Cerebellum (tissue), 4 donors: ENCODE measurements at places on chromosomes 7 and 10. TPM values are rescaled to one million over a fixed set of nuclear protein-coding genes. Genes with fewer than 3 reads are reported as not detected.
A peak's percentile ranks its signal among the peaks of the same experiment; 100 is the strongest.

ASB10 gene
- not detected for total RNA-seq

GRCh38 chr10:5961405-5962100, 15.8 kb downstream of the IL15RA start:
- no peak for DNase-seq

- DNase-seq: no peak
Measured at GRCh38 chr7:19749658-19750057, 23.8 kb downstream of the TMEM196 start.

- no peak for DNase-seq
Measured at GRCh38 chr10:120460186-120460585, 3.2 kb downstream of the PLPP4 start.

DNA sequence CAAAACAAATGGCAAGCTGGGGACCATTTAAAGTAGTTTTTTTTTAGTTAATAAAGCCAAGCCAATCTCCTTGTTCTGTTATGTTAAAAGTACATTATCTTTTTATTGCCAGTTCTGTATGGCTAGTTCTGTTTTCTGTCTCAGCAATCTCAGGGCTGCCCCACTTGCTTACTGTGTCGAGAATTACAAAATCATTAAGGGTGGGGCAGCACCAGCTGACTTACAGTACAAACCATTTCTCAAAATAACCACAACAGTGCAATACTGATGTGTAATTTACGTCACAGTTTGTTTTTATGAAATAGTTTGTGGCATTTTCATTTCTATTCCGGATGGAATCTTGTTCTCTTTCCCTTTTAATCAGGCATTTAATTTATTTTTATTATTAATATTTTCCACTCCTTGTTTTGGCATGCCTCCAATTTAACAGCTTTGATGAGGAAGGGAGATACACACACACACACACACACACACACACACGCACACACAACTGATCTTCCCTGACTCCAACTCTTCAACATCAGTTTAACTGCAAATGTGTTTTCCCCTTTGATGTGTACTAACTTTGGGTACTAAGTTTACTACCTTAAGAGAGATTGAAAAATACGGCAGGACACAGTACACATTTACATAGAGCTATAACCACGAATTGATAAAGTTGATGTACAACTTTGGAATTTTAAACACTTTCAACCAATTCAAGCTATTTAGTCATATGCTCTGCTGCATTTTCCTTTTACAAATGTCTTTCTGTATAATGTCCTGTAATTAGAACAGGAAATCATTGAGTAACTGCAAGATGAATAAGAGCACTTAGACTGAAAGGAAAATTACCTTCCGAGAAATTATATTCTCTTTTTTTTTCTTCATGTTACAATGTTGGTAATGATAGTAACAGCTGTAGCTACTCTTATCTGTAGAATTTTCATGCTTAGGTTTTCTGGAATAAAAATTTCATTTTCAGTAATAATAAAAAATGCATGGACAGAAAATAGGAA, 91.5 kb downstream of the ARID5B start:
- DNase-seq: no peak

- DNase-seq: no peak
Measured at GRCh38 chr7:5481241-5482019, 57.8 kb upstream of the TNRC18 start.

NME8 gene
- total RNA-seq: not detected

- no peak for DNase-seq
Measured at GRCh38 chr10:29588629-29589421, 45.9 kb downstream of the SVIL start.

UNCX gene
- 15.5 TPM for total RNA-seq

DNA sequence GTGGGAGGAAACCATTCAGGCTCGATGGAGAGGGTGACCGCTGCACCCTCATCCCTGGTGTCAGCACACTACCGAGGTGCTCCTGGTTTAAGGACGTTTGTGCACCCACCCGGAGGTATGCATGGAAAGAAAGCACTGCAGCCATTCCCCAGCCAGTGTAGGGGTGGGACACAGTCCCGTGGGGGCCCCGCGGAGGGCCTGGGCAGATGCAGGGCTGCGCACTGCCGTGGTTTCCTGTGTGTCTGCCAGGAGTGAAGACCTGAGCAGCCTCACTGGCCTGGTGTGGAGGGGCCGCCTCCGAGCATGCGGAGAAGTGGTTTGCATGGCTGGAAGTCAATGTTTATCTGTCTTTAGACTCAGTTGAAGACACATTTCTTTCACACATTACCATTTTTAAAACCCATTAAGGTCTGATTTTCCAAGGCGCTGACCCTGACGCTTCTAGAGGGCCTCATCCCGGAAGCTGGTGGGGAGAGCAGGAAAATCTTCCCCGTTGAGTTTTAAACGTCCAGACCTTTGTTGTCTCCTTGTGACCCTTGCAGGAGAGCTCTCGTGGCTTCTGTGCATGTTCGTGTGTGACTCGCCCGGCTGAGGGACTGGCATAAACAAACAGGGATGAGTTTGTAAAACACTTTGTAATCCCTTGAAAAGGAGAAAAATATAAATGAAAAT, 188.1 kb downstream of the MGMT start:
- DNase-seq: no peak

STX1A gene
- 43.0 TPM for total RNA-seq

- no peak for DNase-seq
Measured at GRCh38 chr7:171364-171904, 20.9 kb upstream of the FAM20C start.

TMEM26 gene
- total RNA-seq: 2.4 TPM

DNA sequence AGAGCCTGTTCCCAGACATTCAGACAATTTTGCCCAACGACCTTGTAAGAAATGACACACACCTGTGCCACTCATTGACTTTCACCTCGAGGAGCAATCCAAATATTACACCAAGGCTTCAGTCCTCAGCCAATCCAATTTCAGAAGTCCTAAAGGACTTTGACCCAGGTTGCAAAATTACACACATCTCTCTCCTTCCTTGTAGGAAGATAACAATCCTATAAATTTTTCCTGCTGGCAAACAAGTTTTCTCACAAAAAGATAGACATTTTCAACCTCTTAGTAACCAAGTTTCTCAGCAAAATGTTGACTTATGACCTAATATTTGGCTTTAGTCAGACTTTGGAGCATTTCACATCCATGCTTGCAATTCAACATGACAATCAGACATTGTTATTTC, 745.0 kb downstream of the GRID1 start:
- DNase-seq: no peak

CALML5 gene
- not detected for total RNA-seq

CADPS2 gene
- 83.7 TPM for total RNA-seq

DNA sequence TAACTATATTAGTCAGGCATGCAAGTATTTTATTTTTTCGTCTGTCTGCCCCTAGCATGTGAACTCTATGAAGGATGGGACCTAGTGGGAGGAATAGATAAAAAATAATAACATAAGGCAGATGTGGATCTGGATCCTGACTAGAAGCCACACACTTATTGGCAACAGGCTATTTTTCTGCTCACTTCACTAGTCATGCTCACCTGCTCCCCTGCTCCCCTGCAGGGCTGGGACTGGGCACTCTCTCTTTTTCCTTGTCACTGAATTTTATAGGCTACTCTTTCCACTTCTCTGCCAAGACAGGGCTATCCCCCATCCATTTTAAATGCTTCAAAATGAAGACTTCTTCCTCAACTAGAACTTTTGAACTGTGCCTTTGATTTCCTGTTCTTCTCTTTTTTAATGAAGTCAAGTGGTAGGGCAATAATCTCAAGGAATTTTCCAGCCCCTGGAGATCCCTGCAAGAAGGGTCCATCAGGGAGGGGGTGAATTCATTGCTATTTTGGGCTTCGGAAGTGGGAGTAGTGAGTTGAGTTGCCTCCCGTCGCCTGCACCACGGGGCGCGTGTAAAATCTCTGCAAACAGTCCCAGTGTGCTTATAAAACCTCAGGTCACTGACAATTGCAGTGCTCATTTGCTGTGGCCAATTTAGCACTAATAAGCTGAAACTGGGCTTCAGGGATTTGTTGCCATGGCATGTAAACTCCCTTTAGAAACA, 156.7 kb upstream of the NPVF start:
- peak; percentile 59 for DNase-seq

GRCh38 chr7:99248391-99249095, 24.1 kb upstream of the MYH16 start:
- no peak for DNase-seq

DNA sequence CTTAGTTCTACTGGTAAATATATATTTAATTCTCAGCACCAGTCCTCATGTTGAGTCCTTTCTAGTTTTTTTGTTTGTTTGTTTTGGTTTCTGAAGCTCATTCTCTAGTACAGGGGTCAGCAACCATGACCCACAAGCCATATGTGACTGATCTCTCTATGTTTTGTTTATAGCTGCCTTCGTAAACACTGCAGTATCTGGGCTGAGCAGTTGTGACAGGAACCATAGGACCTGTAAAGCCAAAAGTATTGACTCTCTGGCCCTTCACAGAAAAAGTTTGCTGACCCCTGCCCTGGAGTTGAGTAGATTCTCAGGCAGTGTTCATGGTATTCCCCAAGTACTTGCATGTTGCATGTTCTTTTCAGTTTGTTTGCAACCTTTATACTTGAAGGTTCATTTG, 20.8 kb downstream of the NET1 start:
- DNase-seq: no peak

DNA sequence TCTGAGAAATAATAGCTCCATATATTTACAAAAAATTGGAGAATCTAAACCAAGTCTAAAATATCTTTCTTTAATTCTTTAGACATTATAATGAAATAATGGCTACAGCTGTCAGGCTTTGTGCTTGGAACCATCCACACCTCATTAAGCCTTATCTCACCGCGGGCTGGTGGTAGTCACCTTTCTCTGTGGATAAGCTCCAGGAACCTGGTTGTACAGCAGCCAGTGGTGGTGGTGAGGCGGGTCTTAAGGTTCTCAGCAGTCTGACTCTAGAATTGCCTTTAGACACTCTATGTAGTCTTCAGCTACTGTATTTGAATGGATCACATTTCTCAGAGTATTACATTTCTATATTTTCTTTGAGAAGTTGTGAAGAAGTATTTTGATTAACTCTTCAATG, 34.2 kb downstream of the CUL1 start:
- DNase-seq: no peak

- no peak for DNase-seq
Measured at GRCh38 chr10:120042705-120043104, 150.2 kb downstream of the SEC23IP start.

- DNase-seq: no peak
Measured at GRCh38 chr7:41744161-41744560, 41.3 kb upstream of the INHBA start.

- peak; percentile 81 for DNase-seq
Measured at GRCh38 chr7:71752171-71752935, 620.4 kb downstream of the GALNT17 start.

DNA sequence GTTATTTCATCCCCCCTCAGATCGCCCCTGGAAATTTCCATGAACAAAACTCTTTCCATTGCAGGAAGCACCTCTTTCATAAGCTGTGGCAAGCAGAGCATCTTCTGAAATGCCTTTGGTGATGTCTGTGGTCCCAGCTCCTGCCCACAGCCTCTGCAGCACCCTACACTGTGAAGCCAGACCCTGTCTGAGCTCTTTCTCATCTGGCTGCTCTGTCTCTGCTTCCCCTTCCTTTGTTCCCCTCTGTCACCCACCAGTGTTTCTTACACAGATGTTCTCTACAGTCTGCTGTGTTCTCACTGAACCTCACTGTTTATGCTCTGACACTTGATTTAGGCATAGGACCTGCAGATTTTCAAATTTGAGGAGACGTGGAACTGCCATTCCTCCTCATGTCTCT, 1.9 kb upstream of the TAS2R39 start:
- no peak for DNase-seq

- no peak for DNase-seq
Measured at GRCh38 chr10:31404640-31405039, 85.6 kb downstream of the ZEB1 start.

CPA4 gene
- total RNA-seq: 1.00 TPM

DNA sequence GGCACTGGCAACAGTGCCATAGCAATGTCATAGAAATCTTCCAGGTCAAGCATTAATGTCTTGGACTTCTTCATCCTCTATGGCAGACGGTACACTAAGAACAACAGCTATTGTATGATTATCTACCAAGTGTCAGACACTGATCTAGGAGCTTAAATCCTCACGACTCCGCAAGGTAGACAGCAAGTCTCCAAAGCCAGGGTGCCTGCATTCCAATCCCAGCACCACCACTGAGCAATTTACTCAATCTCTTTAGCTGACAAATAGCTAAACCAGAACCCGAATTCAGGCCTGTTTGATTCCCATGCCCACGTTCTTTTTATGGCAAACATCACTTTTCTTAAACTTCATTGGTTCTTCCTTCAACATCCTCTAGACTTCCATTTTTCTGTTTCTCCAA, 31.8 kb downstream of the DNMBP start:
- no peak for DNase-seq

DNA sequence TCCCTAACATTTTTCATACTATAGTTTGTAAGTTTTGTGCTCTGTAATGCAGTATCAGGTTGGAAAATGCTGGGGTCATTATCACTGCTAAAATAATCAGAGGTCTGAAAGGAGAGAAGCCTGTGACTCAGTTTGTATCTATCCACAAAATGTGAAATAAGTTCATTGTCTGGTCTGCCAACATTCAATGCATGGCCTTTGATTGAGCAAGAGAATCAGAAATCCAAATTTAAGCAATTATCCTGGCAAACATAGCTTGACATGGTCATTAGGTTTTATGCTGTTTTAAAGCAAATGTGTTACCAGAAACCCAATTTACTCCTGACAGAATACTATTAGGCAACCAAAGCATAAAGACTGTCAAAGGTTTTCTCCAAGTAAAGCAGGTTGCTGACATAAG, 709.7 kb upstream of the SEMA3D start:
- DNase-seq: no peak

- no peak for DNase-seq
Measured at GRCh38 chr7:84060000-84060399, 134.6 kb downstream of the SEMA3A start.

DNA sequence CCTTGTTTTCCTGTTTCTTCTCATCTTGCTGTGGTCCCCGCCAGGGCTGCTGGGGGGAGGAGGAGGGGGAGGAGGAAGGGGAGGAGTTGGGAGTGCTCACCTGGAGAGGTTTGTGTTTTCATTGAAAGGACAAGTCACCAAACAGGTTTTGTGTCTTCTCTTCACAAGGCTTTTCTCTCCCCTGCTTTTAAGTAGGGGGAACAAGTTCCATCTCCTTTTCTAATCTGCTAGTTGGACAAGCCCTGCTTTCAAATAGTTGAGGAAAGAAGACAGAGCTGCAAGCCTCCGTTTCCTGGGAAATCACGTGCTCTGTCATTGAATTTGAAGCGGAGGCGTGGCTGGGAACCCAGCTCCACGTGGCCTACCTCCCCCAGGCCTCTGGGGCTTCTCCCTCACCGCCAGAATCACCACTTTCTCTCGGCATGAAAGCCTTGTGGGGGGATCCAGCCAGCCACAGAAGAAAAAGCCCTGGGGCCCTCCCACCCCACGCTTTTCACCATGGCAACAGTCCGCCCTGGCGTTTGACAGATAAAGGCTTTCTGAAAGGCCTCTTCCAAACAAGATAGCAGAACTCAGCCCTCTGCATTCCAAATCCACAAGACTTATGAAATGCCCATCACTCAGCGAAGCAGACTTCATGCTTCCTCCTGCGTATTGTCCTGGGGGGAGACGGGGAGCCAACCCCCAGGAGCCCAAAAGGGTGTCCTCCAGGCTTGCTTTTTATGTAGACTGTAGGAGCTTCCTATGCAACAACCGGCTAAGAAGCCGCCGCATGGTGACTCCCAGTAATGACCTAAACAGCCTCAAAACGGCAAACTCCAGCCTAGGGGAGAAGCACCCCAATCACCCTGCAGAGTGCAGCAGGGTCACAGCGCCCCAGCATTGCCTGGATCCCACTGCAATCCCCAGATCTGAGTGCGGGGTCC, 51.7 kb downstream of the PROSER2 start:
- no peak for DNase-seq

PNLIPRP2 gene
- total RNA-seq: not detected
